ENCODE measurements at places on chromosomes 3 and 15.

DNA sequence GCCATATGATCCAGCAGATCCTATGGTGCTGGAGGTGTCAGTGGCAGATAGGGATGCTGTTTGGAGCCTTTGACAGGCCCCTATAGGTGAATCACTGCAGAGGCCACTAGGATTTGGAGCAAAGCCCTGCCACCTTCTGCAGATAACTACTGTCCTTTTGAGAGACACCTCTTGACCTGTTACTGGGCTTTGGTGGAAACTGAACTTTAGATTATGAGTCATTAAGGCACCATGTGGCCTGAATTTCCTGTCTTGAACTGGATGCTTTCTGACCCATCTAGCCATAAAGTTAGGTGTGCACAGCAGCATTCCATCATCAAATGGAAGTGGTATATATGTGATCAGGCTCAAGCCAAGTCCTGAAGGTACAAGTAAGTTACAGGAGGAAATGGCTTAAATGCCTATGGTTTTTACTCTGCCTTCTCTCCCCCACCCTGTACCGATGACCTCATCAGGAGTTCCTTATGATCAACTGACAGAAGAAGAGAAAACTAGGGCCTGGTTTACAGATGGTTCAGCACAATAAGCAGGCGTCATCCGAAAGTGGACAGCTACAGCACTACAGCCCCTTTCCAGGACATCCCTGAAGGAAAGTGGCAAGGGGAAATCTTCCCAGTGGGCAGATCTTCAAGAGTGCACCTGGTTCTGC, 565.6 kb upstream of the AGTR1 start:
- DNase-seq, result no peak

DNA sequence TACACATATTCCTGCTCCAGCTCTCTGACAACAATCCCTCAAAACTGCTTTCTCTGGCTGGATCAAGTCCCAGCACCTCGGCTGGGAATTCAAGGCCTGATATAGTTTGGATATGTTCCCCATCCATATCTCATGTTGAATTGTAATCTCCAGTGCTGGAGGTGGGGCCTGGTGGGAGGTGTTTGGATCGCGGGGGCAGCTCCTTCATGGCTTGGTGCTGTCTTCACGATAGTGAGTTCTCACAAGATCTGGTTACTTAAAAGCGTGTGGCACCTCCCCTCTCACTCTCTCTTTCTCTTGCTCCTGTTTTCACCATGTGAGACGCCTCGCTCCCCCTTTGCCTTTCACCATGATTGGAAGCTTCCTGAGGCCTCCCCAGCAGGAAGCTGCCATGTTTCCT, 47.4 kb upstream of the SYN2 start:
- no peak for DNase-seq

GRCh38 chr3:16912400-16913263, 27.9 kb downstream of the PLCL2 start:
- DNase-seq, result no peak

DNA sequence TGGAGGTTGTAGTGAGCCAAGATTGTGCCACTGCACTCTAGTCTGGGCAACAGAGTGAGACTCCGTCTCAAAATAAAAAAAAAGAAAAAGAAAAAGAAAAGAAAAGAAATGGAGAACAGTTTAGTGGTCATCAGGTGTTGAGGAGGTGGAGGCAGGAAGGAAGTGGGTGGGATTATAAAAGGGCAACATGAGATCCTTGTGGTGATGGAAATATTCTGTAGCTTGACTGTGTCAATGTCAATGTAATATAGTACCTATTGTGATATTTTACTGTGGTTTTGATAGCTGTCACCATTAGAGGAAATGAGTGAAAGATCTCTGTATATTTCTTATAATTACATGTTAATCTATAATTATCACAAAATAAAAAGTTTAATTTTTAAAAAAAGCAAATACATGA, 60.8 kb downstream of the TRAT1 start:
- no peak for DNase-seq
